A549 treated with CORT108297 at 1 μM for 4 hours (cell line): ENCODE measurements at places on chromosomes 4 and X. TPM values are rescaled to one million over a fixed set of nuclear protein-coding genes. Genes with fewer than 3 reads are reported as not detected.

MAGEC2 gene
- total RNA-seq = not detected in 5 replicates

P2RY8 gene
- total RNA-seq = 0.02 TPM in 4 of 5 replicates, not detected in the other

TRIM60 gene
- total RNA-seq = not detected in 5 replicates

REPS2 gene
- total RNA-seq = 0.68 to 1.0 TPM (median 0.78 TPM) in 5 replicates

FAT1 gene
- total RNA-seq = 134 to 204 TPM (median 138 TPM) in 5 replicates

RBPJ gene
- total RNA-seq = 9.8 to 14.1 TPM (median 12.1 TPM) in 5 replicates
